Amygdala (tissue), 56 donors: ENCODE measurements at places on chromosomes 13 and 19.

DNA sequence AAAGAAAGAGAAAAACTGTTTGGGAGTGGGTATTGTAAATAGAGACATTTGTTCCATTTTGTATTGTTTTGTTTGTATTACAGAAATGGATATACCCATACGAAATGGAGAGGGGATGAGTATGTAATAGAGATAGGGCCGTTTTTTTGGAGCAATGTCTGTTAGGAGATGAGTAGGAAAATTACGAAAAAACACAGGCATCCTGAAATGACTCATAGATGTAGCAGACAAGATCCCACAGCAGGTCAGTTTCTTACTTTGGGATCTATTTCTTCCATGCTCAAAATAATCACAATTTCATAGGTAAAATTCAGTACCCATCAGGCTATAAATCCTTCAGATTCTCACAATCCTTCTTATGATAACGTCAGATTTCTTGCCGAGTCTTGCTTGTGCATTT, 779.4 kb upstream of the SLITRK1 start:
- DNase-seq, result no peak

DNA sequence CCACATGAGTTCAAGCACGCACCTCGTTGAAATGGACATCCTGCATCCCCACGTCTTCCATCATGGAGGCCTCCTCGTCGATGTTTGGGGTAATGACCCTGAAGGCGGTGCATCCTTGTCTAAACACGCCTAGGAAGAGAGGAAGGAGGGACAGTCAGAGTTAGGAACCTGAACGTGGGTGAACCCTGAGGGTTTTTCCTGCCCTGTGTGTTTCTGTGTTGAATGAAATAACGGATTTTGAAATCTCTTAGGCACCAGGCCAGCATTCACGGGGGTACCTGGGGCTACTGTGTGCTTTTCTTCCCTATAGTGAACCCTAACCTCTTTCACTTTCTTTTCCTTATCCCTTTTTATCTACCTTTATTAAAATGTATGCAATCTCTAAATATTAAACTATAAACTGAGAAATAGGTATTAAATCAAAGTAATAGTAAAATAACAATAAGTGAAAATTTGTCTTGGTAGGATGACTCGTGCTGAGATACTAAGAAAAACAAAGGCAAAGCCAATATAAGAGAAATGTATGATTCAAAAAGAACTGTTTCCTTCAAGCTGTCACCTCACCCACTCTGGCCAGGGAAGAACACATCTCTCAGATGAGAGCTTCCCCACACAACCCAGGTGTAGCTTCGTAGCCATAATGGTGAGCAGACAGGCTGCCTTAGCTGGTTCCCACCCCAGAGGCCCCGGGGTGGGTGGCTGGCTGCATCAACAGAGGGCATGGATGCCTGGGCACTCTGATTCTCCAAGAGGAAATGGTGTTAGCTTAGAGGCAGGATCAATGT, 72.1 kb upstream of the SLC15A1 start:
- DNase-seq, result no peak

- DNase-seq, result no peak
Observed at GRCh38 chr19:2260341-2260805, 4.2 kb upstream of the JSRP1 start.

GRCh38 chr13:48909056-48909389, 66.7 kb upstream of the FNDC3A start:
- no peak for DNase-seq

GRCh38 chr13:107678075-107678689, 537.2 kb downstream of the LIG4 start:
- DNase-seq, result no peak

DNA sequence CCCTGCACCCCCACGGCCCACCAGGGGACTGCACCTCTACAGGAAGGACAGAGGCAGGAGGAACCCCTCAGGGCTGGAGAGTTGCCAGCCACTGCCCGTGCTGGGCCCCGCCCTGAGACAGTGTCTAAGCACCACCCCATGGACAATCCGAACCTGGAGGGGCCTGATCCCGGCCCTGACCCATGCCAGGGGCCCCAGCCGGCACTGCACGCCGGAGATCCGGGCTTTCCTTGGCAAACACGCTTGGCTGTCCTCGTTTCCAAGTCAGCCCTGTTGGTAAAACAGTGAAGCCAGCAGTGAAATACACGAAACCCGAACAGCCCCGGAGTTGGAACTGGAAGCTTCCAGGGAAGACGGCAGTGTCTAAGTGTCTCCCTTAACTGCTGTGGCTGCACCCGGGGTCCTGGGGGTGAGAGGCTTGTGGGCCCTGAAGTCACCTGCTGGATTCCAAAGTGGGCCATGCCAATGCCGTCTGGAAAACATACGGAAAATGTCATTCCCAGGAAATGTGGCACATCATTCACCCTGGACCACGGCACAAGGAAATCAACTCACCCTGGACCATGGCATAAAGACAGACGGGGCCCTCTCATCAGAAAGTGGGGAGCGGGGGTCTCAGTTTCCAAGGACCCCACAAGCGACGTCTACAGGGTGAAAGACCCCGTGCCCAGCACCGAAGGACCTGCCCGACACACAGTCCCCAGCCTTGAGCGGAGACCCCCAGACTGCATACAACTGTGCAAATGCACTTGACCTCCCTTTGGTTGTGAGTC, 30.9 kb downstream of the RASA3 start:
- DNase-seq, result no peak

DNA sequence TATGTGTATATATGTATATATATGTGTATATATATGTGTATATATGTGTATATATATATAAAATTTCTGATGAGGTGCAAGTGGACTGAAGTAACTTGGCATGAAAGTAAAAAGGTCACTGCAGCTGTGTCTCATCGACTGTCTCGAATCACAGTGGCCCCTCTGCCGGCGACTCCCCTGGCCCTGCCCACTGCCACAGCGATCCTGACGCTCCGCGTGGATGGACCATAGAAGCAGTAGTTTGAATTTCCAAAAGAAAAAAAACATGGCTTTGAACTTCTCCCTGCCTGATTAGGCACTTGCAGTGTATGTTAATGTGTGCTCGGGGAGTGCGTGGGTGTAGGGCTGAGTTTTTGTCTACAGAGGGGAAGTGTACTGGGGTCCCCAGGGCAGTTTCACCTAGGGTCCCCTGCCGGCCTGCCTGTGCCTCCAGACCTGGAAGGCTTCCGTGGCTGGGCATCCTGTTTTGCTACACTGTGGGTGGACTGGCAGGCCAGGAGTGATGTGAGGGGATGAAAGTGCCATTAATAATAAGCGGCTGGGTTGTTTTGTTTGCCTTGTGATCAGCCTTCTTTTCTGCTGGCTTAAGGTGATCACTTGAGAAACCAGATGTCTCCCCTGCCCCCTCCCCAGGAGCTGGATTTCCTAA, 10.8 kb downstream of the ZIC5 start:
- no peak for DNase-seq

DNA sequence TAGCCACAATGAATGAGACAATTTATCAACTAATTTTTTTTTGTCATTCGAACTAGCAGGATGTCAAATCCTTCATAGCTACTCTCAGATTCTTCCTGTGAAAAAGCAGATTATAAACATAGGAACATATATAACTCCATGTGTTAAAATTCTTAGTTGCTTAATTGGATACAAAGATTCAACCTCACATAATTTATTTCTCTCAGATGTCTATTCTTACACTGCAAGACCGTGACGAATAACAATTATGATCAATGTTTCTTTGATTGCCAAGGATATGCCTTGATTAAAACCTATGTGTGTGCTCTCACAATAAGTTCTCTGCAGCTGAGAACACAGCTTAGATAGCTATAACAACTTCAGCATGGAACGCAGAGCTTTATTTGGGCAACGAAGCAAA, 872.7 kb downstream of the PCDH9 start:
- DNase-seq, result no peak

- DNase-seq, result no peak
Observed at GRCh38 chr13:51832471-51833152, 12.4 kb downstream of the TMEM272 start.

GRCh38 chr19:57441979-57442752, 7.0 kb downstream of the ZNF749 start:
- DNase-seq, result no peak

GRCh38 chr13:100447831-100448230, 140.8 kb downstream of the GGACT start:
- no peak for DNase-seq

- DNase-seq, result no peak
Observed at GRCh38 chr19:491146-491741, 5.0 kb upstream of the MADCAM1 start.

GRCh38 chr13:112658808-112659207, 31.0 kb upstream of the ATP11A start:
- no peak for DNase-seq

DNA sequence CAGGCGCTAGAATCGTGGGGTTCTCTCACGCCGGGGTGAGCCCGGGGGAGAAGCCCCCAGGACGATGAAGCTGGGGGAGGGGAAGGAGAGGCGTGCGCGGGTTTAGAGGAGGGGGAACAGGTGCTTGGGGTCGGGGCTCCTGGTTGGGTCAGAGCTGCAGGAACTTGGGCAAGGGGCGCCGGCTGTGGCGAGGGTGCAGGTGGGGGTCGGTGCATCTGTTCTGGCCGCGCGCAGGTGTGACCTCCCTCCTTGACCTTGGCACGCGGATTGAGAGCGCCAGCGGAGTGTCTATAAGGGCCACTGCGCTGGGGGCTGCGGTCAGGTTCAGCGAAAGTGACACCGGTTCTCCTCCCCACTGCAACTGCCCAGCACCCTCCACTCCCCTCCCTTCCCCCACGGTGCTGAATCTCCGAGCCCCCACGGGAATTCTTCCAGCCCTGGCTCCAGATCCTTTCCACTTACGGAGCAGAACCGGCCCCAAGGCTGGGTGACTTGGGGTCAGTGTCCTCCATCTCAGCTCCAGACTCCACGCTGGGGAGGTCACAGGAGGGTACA, 618 bp downstream of the TMEM38A start:
- DNase-seq, result peak; percentile 25
